Immature natural killer cell (primary cell): ENCODE measurements at places on chromosomes 11 and 22.
A peak's percentile ranks its signal among the peaks of the same experiment; 100 is the strongest.

DNA sequence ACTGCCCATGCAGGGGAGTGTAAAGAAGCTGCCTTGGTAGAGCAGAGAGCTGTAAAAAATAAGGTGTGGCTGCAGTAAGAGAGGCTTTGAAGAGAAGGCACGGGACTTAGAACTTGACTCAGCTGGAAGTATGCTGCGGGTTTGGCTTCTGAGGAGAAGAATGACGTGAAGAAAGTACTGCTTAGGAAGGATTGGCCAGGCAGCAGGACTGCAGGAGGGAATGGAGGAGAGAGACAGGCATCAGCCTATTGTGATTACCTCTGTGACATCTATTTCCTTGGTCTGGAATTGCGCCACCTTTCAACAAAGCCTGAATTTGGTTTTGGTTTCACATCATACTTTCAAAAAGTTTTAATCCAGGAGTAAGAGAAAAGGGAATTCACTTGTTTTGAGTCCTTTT, 22.5 kb downstream of the PRRG4 start:
- DNase-seq = no peak

DNA sequence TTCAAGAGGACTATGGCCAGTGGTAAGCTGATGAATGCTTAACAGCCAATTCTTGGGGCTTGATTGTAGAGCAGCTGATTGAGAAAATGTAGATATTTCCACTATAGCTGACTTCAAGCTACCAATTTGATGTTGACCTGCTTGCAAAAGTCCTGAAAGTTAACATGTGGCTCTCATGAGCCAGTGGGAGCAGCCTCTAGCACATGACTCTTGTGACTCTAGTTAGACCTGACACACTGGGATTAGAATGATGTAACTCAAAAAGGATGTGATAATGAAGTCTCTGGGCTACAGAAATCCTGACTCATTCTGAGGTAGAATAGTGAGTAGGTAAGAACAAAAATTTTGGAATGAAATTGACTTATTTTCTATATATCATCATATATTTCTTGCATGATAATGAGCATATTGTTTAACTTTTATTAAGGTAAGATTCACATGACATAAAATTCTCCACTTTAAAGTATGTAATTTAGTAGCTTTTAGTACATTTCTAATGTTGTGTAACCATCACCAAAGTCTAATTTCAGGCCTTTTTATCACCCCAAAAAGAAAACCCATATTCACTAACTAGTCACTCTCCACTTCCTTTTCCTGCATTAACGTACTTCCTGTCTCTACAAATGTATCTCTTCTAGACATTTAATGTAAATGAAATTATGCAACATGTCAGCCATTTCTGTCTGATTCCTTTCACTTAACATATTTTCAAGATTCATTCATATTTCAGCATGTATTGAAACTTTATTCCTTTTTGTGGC, 16.1 kb upstream of the OR52H1 start:
- DNase-seq = no peak

DNA sequence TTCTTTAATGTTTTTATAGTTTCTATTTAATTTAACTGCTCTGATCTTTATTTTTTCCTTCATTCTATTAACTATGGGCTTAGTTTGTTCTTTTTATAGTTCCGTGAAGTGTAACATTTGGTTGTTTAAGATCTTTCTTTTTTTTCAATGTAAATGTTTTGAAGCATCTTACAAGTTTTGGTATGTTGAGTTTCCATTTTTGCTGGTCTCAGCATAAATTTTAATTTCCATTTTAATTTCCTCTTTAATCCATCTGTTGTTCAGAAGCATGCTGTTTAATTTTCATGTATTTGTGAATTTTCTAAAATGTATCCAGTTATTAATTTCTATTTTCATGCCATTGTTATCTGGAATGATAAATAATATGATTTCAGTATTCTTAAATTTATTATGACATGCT, 17.0 kb upstream of the GLYATL2 start:
- DNase-seq = no peak

- DNase-seq = peak; percentile 12
Observed at GRCh38 chr11:78586452-78587046, 11.9 kb upstream of the NARS2 start.

GRCh38 chr11:126868741-126869140, 131.8 kb downstream of the KIRREL3 start:
- DNase-seq = no peak
